Hematopoietic multipotent progenitor cell (in vitro differentiated cells): ENCODE measurements at places on chromosomes 2 and 18. TPM values are rescaled to one million over a fixed set of nuclear protein-coding genes. Genes with fewer than 3 reads are reported as not detected.

DNA sequence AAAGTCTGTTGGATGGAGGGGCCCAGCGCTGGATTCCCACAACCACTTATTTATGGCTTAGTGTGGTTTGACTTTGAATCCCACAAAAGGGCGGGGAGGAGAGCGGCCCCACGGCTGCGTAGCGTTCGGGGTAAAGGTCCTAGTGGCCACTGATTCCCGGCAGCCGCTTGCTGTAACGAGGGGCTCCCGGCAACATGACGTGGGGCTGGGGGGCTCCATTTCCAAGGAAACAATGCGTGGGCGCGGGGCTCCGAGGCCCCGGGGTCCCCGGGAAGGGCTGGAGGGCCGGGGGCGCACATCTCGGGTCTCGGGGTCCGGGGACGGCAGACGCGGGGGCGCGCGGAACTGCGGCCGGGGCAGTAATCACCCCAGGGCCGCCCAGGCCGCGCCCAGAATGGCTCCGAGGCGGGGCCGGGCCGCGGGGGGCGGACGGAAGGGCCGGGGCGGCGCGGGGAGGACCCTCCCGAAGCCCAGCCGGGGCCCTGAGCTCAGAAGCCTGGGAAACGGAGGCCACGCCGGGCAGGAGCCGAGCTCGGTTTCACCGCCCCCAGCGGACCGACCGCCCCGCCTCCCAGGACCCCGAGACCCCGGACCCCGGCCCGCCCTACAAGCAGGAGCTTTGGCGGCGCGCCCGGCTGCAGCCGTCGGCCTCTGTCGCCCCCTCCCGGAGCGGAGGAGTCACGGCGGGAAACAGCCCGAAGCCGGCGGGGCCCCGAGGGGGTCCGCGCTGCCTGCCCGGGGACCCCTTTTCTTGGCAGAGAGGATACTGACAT lies 11.9 kb upstream of the MLPH start:
- DNase-seq = peak; percentile 80

DNA sequence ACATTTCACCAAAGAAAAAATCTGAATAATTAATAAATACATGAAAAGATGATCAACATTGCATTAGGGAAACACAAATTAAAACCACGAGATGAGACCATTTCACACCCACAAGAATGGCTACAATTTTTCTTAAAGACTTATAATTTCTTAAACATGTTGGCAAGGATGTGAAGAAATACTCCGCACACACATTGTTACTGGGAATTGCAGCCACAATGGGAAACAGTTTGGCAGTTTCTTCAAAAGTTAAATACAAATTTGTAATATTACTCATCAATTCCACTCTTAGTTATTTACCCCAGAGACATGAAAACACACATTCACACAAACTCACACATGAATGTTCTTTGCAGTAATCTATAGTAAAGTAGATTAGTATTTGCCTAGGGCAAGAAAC lies 363.3 kb upstream of the SMIM21 start:
- DNase-seq = no peak

DNA sequence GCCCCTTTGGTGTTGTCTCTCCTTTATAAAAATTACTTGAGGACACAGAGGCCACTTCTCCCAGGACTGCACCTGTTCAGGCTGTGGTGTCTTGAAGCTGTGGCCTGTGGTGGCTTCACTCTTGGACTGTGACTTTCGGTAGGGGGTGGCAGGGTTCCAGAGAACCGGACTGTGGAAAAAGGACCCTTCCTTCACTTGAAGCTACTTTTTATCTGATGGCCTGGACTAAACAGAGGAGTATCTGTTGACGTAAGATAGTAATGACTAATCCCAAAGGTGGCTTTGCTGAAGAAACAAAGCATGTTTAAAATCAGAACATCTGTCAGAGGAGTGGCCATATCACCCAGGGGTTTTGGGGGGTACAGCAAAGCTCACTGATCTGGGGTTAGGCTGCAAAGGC lies 60.8 kb downstream of the CENPO start:
- DNase-seq = no peak

- no peak for DNase-seq
Observed at GRCh38 chr2:120873958-120874887, 138.6 kb downstream of the GLI2 start.

YWHAQ gene
- total RNA-seq = 90.8 TPM

GRCh38 chr2:66435549-66435875 lies 587 bp downstream of the MEIS1 start:
- DNase-seq = no peak

DNA sequence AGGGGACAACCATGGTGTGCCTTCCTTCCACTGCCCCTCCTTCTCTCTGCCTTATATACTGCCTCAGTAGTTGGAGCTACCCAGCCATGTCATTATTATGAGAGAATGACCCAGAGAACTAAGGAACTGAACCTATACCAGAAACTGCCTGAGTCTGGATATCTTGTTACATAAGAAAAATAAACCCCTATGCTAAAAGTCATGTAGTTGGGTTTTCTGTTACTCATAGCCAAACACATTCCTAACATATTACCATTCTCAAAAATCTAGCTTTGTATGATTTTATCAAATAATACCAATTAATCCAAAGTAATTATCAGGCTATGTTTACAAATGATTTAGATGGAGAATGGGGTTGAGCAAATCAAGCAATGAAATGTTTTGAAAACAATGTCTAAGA lies 15.0 kb upstream of the KLF7 start:
- no peak for DNase-seq

GRCh38 chr2:70556608-70557007 lies 3.0 kb upstream of the TGFA start:
- no peak for DNase-seq

CNTNAP5 gene
- total RNA-seq = 0.27 TPM
